Stimulated activated CD4-positive, alpha-beta T cell treated with anti-CD3 and anti-CD28 coated beads, Interleukin-2, amount 100 ng/mL, for 4 hours (primary cell): ENCODE measurements at places on chromosomes 12 and 14.

DNA sequence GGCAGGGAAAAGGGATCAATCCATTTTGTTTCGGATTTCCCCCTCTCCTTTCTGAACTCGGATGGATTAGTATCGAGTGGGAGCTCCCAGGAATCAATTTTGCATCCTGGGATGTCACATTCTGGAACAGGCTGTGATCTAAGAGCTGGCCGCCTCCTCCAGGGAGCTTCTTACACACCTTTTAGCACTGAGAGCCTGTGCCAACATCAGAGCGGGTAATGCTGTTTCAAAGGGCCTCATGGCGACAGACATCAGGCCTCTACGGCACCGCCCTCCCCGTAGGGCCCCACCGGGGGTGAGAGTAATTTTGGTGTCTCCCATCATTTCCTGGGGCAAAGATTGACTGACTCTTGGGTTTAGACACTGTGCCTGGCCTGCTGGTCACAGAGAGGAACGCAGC lies 2.7 kb downstream of the GALNT9 start:
- DNase-seq, result no peak

- no peak for DNase-seq
Measured at GRCh38 chr12:100216337-100216736, 15.7 kb downstream of the ACTR6 start.

DNA sequence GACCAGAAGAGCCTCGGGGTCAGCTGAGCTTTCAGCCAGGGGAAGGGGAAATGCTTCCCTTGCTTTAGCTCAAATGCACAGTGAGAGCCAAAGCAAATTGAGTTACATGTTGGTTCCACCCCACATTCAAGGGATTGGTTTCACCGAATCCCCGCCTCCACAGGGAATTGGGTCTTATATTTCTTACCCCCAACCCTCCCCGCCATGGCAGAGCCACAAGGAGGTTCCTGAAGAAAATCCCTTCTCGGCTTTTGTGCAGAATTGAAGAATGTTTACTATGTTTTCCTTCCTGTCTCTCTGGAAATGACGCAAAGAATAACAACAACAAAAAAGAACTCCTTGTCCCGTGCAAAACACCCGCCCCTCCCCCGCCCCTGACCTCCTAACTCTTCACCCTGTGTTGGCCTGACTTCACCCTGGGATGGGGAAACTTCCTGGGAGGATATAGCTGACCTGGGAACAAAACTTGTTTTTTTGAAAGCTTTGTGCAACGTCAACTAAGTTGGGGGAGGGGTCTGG lies 21.9 kb upstream of the CIPC start:
- DNase-seq, result no peak

DNA sequence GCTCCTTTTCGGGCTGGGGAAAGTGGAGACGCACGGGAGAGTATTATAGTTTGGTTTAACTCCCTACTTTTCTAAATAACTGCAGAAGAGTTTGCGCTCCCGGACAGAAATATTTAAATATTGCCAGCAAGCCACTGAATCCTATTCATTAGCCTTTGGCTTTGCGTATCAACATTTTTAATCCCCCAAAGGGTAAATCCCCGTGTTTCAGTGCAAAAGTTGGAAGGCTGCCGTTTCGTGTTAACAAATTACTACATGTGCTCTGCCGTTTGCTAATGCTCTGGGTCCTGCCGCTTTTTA lies 372 bp upstream of the DPF3 start:
- no peak for DNase-seq

- DNase-seq, result no peak
Measured at GRCh38 chr14:54867011-54867410, 35.6 kb downstream of the GCH1 start.

DNA sequence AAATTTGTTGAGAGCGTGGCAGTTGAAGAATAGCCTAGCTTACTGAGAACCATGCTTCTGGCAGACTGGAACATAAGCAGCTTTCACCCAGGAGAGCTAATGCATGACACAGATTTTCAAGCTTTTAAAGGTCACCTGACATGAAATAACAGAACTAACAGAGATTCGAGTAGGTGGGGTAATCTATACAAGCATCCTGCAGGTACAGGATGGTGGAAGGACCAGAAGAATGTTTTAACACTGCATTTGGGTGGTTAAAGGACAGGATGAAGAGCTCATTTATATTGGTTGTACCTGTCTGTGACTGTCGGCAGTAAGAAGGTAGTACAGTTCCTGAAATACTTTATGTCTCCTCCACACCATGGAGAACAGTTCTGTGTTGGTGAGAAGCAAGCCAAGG lies 8.9 kb downstream of the PELI2 start:
- no peak for DNase-seq
